ENCODE measurements at places on chromosomes 5 and 9.

DNA sequence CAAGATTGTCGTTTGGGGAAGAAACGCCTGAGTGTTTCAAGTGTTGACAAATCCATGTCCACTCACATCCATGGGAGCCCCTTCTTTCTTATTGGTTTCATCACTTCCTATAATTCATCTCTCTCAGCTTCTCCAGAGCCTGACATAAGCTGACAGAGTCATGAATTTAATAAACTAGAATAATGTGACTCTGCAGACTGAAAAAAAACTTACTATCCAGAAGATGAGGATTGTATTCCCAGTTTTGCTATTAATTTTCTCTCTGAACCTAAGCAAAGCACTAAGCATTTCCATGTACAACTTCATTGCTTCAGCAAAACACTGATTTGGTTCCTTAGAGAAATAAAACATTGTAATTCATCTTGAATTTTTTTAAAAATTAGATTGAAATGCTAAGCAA, 691.8 kb downstream of the MTRR start:
- DNase-seq = no peak

DNA sequence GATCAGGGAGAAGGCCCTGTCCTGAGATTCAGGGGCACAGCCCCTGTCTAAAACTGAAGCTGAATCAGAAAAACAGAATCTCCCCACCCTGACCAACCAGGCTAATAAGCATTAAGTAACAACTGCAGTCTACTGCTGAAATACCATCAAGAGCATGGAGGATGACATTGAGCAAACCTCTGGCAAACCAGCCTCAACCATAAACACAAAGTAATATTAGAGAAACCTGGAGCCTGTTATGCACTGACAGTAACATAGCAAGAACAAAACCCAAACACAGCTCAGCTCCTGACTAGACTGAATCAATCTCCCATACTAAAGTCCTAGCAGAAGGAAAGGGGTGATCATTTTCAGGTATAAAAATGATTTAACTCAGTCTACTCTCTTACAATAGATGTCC, 24.8 kb upstream of the CCL21 start:
- DNase-seq = no peak

GRCh38 chr5:57783693-57784092, 301.1 kb upstream of the ACTBL2 start:
- DNase-seq = no peak

DNA sequence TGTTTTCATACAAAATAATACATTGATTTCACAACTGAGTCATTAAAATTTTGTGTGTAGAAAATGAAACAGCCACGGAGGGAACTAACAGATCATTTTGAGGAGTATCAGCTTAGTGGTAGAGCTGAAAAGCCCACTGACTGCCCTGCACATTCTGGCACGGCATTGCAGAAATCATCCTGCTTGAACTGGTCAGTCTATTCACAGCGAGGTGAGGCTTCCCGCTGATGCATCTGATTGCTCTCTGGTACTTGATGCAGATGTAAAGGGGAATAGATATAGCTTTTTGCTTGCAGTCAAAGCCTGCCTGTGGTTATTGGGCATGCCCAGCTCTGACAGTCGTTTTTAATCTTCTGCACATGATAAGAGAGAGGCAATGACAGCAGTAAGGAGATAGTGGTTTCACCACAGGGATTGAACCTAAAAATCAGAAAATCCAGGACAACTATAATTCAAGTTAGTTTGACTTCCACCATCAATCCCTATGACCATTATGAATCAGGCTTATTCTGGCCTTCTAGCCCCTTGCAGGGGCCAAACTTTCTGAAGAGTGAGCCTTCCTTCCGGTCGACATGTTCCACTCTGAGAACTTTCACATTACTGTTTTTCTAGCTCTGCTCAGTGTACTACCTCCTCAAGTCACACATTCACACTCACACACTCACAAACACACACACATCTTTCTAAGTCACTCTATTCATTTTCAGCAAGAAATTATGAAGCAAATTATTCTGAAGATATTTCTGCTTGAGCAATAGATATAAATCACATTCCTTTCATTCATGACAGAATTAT, 782.8 kb upstream of the NUDT12 start:
- no peak for DNase-seq

DNA sequence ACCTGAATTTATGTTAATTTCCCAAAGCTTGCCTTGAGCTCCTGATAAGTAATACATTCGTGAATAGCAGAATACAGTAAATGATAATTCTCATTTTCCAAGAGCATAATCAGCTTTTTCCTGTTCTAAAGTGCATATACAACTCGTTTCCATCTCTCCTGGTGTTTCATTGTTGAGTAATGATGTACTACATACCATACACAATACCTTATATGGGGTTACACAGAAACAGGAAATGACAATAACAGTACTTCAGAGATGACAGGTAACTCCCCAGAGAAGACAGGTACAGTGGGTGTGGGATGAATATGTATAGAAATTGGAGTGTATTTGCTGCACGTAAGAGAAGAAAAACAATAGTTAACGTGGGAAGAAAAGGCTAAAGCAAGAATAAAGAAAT, 287.1 kb downstream of the TENT4A start:
- no peak for DNase-seq

- DNase-seq = no peak
Measured at GRCh38 chr9:121690316-121690715, 38.9 kb downstream of the DAB2IP start.

- no peak for DNase-seq
Measured at GRCh38 chr5:21773456-21773855, 1079.7 kb downstream of the CDH12 start.

DNA sequence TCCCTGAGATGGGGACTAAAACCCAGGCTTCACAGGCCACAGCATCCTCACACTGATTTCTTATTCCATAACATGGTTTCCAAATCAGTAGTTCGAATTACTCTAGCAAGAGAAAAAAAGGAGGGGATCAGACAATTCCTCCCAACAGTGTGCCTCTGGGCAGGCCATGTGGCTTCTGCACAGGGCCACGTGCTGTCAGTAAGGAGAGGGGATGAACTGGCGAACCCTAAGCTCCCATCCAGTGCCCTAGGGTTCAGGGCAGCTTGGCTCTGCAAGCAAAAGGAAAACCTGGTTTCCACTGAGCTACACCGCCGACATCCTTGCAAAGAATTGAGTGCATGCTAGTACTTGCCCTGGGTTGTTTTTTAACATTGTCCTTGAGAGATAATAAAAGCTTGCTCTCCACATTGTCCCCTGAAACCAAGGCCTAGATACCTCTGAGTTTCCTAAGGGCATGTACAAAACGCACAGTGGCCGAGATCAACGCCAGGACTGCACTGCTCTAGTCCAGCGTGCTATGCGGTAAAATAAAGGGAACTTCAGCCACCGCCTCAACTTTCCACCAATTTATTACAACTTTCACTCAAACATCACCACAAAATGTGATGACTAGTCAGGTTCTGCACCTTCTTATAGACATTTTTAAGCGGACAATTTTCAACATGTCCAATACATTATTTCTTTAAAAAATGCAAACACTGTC, 4.5 kb downstream of the CAMSAP1 start:
- no peak for DNase-seq

- DNase-seq = no peak
Measured at GRCh38 chr9:88808019-88808656, 183.1 kb upstream of the S1PR3 start.

DNA sequence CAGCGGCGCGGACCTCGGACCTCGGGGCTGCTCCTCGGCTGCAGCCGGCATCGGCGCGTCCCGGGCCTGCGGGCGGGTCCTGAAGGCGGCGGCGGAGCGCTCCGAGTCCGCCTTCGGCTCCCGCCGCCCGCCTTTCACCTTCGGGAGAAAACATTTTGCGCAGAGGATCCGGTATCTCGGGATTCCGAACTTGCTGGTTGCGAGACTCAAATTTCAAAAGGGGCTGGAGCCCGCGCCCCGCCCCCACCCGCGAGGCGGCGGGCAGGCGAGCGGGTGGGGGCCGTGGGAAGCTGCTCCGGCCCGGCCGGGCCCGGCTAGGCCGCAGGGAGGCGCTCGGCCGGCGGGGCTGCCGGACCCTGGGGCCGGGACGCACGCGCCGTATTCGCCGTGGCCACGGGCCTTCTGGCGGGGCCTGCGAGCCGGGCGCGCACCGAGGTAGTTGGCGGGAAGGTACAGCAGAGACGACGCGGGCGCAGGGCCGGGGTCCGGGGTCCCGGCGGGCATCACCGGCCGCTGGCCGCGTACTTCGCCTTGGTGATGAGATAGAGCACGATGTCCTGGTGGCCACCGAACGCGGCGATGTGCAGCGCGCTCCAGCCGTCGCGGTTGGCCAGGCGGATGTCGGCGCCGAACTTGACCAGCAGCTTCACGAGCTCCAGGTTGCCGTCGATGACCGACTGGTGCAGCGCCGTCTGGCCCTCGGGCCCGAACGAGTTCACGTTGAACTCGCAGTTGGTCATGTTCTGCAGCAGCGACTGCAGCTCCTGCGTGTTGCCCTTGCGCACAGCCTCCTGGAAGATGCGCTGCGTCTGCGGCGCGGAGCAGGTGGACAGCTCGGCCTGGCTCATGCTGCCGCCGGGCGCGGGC, 757 bp downstream of the NRARP start:
- peak; percentile 31 for DNase-seq

- DNase-seq = no peak
Measured at GRCh38 chr5:167633931-167634341, 657.5 kb upstream of the WWC1 start.

- no peak for DNase-seq
Measured at GRCh38 chr5:91151947-91152346, 231.2 kb downstream of the ARRDC3 start.

DNA sequence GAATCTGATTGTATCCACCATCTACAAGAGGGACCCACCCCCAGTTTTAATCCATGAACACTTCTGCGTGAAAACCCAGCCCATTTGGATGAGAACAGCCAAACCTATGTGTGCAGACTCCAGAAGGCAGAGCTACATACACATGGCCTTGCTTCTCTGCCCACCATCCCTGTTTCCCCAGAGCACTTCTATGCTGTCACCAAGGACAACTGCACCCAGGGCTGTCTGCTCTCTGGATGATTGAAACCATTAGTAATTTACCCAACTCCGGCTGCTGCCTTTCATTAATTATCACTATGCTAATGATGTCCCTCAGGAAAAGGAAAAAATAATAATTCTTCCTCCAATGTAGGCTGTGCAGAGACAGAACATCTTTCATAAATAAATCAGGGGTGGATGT, 8.9 kb downstream of the CARTPT start:
- no peak for DNase-seq

GRCh38 chr5:142684508-142685041, 1.3 kb downstream of the FGF1 start:
- no peak for DNase-seq

- no peak for DNase-seq
Measured at GRCh38 chr9:123424552-123425225, 68.7 kb downstream of the CRB2 start.

GRCh38 chr5:172505845-172506244, 51.5 kb upstream of the SH3PXD2B start:
- no peak for DNase-seq

DNA sequence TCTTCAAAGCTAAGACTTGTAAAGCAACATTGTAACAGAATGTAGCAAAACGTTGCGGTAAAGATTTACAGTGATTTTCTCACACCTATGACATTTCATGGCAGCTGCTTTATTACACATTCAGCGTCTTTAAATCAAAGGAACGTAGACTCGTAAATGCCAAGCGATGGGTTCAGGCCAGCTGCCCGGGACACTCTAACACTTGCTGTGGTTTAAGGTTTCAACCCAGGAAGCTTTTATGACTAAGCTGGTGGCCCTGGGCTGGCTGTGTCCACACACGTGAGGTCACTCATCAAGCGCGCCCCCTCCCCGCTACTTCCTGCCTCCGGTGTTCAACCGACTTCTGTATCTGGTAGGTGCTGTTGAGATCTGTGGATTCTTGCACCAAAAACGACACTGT, 2.5 kb downstream of the SLC6A18 start:
- DNase-seq = no peak

- DNase-seq = no peak
Measured at GRCh38 chr5:78771260-78772205, 123.0 kb upstream of the LHFPL2 start.

- DNase-seq = no peak
Measured at GRCh38 chr5:17174965-17175364, 42.5 kb upstream of the BASP1 start.

- DNase-seq = no peak
Measured at GRCh38 chr5:62306323-62306895, 403 bp downstream of the KIF2A start.

GRCh38 chr9:136662326-136662655, 425 bp upstream of the EGFL7 start:
- no peak for DNase-seq

DNA sequence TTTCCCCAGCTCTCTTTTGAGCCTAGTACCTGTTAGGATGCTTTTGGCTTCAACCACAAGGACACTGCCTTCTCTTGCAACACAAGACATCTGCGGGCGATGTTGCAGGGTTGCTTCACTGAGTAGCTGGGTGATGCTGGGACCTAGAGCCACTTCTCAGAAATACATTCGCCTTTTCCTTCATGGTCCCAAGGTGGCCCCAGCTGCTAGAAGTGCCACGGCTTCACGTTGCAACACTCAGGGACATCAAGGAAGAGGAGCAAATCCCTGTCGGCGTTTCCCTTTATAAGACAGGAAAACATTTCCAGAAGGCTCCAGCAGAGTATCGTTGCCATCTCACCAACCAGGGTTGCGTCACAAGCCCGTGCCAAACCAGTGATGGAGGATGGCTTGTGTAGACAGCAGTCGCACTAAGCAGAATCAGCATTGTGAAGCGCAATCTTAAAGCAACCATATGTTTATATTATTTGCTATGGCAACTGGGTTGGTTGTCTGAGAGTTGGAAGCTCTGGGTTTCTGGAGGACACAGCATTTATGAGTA, 62.7 kb downstream of the ANKRD33B start:
- no peak for DNase-seq

DNA sequence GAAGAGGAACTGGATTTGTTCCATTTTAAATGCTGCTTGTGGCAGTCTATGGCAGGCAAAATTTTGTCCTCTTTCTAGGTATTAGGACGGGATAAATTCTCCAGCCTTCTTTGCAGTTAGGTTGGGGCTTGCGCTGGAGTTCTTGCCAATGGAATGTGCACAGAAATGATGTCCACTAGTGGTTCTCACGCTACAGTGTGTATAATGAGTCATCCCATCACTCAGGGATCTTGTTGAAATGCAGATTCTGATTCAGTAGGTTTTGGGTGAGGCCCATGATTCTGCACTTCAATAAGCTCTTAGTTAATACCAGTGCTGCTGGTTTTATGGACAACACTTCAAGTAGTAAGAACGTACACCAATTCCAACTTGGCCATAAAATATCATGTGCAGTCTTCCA, 317.6 kb upstream of the KLF4 start:
- no peak for DNase-seq
